ENCODE measurements at places on chromosomes 1 and 21.

DNA sequence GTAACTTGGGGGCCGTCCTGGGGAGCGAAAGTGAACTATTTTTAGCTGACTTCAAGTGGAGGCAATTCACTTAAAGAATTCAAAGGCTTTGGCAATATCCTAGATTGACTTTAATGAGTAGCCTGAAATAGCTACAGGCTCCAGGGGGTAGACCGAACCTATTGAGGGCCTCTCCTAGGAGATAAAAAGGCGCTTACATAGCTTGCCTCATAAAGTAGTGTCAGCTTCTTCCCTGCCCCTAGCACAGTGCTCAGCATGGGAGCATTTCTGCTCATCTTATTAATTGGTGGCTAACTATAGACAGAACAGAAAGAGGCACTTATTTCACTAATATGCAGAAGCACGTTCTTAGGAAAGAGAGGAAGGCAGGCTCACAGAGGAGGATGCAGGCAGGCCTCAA, 12.3 kb upstream of the CTNNBIP1 start:
- DNase-seq, result no peak

- no peak for DNase-seq
Observed at GRCh38 chr1:12757836-12758235, 11.8 kb downstream of the CFAP107 start.

DNA sequence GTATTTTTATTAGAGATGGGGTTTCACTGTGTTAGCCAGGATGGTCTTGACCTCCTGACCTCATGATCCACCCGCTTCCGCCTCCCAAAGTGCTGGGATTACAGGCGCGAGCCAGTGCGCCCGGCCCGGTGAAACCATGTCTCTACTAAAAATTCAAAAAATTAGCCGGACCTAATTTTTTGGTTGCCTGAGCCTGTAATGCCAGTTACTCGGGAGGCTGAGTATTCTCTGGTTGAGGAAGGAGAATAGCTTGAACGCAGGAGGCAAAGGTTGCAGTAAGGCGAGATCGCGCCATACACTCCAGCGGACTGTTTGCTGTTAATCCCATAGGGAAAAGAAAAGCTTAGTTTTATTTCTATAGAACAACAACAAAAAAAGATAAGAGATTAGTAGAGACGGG, 29.9 kb upstream of the HJV start:
- DNase-seq, result peak; percentile 24

DNA sequence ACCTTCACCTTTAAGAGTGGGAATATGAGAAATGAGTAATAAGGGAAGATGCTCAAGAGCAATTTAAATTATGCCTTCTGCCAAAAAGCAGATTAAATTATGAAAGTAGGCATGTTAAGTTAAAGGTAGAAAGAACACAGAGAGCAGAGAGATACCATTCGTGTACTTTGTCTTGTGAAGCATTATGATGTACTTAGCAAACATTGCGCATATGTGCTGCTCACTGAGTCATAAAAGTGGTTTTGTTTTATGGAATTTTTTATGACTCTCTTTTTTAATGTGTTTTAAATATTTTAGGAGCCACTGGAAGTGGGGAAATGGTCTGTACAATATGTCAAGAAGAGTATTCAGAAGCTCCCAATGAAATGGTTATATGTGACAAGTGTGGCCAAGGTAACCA, 35.3 kb downstream of the MTF2 start:
- DNase-seq, result no peak

DNA sequence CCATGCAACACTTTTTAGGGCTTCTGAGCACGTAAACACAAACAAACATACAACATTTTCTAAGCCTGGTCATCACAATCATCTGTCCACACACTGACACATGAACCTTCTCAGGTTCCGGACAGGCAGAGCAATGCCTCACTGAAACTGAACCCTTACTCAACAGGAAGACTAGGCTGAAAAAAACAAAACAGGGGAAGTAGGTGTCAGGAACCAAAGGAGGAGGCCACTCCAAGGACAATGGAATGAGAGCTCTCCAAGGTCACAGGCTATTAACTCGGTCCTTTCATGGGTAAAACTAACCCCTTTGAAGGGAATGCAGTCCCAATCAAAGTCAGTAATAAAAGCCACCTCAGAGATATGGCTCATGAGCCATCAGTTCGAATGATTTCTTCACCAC, 76.6 kb downstream of the FAM78B start:
- no peak for DNase-seq

DNA sequence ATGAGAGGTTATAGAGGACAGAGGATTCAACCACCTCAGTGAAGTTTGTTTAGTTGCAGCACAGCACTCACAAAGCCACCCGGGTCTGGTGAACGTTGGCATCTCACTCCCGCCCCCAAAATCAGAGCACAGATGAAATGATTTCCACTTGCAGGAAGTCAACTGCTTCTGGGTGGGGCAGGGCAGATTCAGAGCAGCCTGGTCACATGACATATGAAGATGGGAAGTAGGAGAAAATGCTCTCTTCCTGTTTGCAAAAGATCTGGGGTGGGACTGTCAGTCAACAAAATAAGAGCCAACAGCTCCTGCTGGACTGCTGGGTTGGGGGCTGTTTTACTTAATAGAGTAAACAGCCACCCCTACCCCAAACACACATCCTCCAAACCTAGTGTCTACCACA, 43.2 kb downstream of the LRRC71 start:
- no peak for DNase-seq

DNA sequence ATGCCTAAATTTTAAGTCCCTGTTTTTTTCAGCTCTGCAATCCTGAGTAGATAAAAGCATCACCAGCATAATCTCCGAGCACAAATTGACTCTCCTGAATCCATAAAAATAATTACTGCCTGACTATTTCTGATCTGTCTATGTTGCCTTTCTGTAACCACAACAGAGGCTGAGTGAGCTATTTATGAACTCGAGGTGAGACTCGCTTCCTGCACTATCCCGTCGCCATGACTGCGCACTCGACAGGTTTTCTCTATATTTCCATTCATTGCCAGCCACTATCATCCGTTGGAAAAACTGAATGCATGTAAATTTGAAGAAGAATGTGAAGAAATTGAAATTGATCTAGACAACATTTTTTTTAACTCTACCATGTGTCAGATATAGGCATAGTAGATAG, 897.2 kb downstream of the ADGRL2 start:
- DNase-seq, result no peak

- no peak for DNase-seq
Observed at GRCh38 chr21:38954588-38955004, 148.9 kb downstream of the ETS2 start.

DNA sequence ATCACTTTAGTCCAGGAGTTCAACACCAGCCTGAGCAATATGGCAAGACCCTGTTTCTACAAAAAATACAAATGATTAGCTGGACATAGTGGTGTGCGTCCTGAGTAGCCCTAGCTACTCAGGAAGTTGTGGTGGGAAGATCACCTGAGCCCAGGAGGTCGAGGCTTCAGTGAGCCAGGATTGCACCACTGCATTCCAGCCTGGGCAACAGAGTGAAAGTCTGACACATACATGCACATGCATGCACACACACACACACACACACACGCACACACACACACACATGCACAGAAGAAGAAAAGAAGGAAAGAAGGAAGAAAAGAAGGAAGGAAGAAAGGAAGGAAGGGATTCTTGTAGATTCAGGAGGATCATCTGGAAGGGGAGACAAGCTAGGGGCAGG, 104.4 kb upstream of the USP25 start:
- DNase-seq, result no peak

DNA sequence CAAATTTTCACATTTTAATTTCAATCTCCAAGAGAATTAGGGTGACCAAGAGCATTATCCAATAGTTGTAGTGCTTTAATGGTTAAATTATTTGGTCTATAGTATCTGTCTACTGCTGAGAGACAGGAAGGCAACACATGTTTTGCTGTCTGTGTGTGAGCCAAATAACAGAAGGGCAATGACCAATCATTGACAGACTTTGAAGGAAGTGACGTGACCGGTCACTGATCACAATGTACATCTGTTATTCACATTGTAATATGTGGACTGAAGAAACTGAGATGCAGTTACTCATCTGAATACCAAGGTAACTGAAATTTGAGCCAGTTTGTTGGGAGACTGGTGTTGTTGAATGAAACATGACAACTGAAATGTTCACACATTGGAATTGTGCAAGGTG, 196.7 kb downstream of the LRRC40 start:
- DNase-seq, result no peak

GRCh38 chr1:17011439-17012307, at the start of gene ATP13A2:
TSS of gene ATP13A2 (minus strand) at chr1:17011928. CDS start at chr1:17011738, 190 bp downstream.
- DNase-seq, result peak; percentile 70
